Activated CD4-positive, alpha-beta T cell treated with anti-CD3 and anti-CD28 coated beads, Interleukin-2, amount 50 U/mL, for 1 hour (primary cell): ENCODE measurements at places on chromosomes 7 and 10.

DNA sequence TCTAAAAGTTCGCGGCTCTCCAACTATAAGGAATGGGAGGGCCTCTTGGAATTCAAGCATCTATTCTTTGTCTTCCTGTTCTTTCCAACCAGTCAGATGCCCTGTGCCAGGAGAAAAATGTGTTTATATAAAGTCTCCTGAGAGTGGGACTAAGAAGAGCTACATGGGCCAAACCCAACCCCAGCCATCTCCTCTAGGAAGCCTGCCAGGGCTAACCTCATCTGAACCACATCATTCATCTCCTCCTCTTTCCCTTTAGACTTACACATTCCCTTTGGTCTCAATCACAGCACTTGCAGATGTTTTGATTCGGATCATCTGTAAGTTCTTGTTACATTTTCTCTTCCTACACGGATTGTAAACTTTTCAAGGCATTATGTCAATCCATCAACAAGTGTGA is 62.6 kb downstream of the DOCK4 start:
- DNase-seq, result no peak

GRCh38 chr10:113644185-113645120 is 19.4 kb downstream of the NRAP start:
- DNase-seq, result no peak

GRCh38 chr10:60777696-60778213 is 523 bp upstream of the CDK1 start:
- DNase-seq, result no peak

DNA sequence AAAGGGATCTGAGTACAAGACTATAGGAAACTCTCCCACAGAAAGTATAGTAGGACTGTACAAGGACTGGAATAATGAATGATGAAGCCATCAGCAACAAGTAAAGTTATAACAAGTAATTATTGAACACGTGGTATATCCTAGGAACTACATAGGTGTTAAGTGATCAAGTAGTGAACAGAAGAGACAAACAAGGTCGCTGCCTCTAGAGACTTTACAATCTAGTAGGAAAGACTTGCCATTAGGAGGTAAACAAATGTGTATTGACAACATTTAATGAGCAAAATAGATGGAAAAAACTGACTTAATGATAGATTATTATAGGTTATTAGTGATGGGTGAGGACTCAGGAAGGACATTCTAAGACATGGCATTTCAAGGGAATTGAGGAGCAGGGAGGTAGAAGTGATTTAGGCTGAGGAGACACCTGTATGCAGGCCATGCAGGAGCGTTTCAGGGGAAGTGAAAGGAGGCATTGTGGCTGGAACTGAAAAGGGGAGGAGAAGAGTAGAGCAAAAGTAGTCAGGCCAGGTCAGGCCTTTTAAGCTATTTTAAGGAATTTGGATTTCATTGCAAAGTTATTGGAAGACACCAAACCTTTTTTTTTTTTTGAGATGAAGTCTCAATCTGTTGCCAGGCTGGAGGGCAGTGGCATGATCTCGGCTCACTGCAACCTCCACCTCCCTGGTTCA is 8.5 kb upstream of the GLCCI1 start:
- no peak for DNase-seq

DNA sequence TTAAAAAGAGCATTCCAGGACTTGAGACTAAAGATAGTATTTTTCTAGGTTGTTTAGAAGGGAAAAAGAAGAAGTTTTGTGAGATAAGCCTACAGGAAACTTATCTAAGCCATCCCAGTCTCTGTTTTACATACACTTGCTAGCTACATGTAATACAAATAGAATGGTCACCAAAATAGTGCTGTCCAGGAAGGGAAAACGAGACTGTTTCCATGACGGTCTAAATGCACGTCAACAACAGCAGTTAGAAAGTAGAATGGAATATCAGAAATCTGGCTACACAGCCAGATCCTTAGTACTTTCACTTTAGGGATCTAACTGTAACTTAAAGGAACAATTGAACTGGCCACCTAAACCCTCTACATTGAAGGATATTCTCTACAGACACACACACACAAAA is 117.6 kb downstream of the TSPAN12 start:
- no peak for DNase-seq

- DNase-seq, result no peak
Observed at GRCh38 chr10:66649626-66650025, 276.2 kb upstream of the LRRTM3 start.

GRCh38 chr7:3463696-3464095 is 162.6 kb downstream of the SDK1 start:
- no peak for DNase-seq

DNA sequence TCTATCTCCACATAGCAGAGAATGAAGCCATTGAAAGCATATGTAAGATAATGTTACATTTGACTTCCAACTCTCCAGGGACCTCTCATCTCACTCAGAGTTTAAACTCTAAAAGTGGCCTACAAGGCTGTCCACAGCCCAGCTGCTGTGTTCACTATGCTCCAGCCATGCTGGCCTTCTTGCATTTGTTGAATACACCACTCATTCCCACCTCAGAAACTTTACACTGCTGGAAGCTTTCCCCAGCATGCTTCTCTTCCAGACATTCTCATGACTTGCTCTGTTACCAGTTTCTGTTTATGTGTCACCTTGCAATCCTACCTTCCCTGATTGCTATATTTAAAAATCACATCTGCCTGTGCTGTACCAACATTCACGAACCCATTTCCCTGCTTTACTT is 167.2 kb downstream of the WNT2 start:
- DNase-seq, result no peak

GRCh38 chr7:116305485-116306408 is 95.4 kb downstream of the TES start:
- DNase-seq, result no peak

- peak; percentile 28 for DNase-seq
Observed at GRCh38 chr10:73865459-73866442, 8.6 kb downstream of the CAMK2G start.

DNA sequence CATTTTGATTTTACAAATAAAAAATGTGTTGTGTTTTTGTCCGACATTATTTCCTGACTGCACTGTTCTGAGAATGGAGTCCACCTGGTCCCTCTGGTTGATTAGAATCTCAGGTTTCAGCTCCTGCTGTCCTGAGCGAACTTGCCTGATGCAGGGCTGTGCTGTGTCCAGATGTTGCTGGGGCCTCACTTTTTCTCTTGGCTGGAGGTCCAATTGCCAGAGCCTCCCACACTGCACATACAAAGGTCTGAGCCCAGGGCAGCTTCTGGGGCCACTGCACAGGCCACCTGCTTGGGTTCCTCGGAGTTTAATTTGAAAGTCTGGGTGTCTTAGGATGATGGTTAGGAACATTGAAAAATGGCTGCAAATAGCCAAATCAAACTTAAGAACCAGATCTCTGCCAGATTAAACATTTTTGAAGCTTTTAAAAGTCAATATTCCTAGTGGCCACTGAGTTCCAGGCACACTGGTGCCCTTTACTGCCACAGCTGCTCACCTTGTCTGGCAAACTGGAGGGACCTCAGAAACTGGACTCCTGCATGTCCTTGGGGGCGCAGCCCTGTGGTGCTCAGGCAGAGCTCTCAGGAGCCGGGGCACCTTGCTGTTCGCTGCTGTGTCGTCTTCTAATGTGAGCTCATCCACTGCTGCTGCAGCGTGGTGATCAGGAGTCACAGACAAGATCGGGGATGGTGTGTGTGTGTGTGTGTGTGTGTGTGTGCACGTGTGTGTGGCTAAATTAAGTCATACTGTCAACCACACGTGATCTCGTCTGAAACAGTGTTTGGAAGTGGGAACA is 75.0 kb downstream of the WDR37 start:
- no peak for DNase-seq

- DNase-seq, result no peak
Observed at GRCh38 chr7:27947586-27948278, 207.8 kb downstream of the TAX1BP1 start.

DNA sequence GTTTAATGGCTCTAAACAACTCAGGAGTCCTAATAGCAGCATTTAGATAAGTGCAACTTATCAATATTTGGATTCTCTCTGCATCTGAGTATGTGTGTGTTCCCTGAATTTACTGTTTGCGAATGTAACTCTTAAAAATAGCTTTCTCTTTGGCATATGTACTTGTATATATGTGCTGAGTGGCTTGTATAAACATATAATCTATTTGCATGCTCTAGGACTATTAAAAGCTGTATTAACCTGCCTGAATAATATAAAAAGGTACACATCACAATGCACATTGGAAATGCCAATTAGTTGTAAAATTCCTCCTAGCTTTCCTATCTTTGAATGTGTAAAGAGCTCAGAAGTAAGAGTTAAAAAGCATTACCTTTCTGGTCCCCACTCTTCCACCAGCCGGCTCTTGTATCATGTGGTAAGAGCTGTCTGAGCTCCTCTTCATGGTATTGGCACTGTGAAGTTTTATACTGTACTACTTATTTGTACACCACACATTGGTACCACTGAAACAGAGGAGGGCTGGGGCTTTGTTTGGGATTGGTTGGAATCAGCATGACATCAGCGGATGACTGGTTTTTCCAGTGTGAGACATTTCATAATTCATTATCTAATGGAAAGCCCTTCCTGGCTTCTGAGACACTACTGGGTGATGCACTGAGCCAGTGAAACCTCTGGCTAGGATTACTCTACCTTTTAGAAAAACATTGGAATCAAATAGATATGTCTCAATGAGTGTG is at the start of gene INHBA:
Gene INHBA (minus strand): TSS at position 456 of the 737 bp plus-strand sequence. CDS start 2,716 bp downstream, outside the sequence.
- no peak for DNase-seq

DNA sequence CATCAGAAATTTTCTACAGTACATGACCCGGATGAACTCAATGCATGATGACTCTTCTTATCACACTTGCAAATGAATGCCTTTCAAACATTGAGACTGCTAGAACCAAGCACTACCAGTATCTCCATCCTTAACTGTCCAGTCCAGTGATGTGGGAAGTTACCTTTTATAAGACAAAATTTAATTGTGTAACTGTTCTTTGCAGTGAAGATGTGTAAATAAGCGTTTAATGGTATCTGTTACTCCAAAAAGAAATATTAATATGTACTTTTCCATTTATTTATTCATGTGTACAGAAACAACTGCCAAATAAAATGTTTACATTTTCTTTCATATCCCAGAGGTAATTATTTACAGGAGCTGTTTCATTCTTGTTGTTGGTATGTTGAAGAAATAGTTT is 40.1 kb downstream of the LGI1 start:
- no peak for DNase-seq

DNA sequence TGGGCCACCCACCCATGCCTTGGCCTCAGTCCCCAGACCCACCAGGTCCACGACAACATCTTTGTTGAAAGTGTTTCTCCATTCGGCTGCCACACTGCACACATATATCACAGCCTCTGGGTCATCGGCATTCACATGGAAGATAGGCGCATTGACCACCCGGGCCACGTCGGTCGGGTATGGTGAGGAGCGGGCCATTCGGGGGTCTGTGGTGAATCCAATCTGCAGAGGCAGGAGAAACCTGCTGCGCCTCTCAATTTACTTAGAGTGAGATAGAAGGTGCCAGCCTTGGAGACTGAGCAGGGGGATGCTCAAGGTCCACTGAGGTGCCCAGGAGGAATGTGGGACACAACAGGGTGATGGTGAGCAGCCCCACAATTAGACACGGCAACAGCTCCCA is 16.4 kb downstream of the OGDHL start:
- DNase-seq, result no peak

DNA sequence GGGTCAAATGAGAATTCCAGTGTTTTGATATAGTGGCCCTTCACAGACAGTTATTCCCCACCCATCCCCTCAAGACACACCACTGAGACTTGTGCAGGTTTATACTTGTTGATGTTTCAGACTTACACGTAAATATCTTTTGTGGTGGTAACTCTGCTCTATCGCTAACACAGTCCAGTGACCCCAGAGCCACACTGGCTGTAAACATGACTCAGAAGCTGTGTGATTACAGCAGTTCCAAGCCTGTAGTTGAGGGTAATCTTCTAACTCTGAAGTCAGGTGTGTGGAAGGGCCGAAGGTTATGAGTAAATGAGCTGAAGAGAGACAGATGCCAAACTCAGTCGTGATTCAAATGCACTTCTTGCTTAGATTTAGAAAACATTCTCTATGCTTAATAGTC is 19.4 kb downstream of the NOBOX start:
- no peak for DNase-seq
